ENCODE measurements at places on chromosomes 16 and 17.

DNA sequence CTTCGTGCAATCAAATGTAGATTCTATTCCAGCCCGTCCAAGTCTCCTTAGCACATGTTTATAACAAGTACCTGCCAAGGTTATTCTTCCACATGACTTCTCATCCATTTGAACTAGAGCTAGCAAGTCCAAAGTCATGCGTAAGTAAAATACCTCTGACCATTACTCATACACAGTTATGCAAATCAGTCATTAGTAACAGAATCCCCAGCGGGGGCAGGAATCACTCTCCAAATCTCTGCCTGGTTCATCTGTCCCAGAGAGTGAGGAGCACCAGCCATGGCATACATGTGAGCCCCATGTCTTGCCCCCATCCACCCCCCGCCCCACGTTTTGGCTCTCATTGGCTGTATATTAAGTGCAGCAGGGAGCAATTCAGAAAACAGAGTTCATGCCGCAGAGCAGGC is 27.7 kb downstream of the SRL start:
- DNase-seq = no peak

- no peak for DNase-seq
Observed at GRCh38 chr16:65617421-65617820, 495.6 kb upstream of the CDH11 start.

- DNase-seq = no peak
Observed at GRCh38 chr17:35732806-35733136, 1.3 kb downstream of the RASL10B start.

GRCh38 chr16:1815461-1815860 is 11.2 kb downstream of the HAGH start:
- DNase-seq = no peak

DNA sequence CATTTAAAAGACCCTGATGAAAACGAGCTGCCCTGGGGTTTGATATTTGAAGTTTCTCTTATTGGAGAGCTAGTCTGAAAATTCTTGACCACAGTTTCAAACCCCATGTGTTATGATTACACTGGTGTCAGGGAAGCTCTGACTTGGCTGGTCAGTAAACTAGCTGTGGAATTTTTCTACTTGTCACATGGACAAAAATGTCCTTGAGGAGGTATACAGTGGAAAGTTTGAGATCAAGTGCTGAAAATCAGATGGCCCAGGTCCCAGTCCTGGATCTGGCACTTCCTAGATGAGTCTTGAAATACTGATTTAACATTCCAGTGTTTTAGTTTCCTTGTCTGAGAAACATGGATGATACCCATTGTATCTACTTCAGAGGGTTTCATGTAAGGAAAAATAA is 30.7 kb upstream of the SOX9 start:
- no peak for DNase-seq

DNA sequence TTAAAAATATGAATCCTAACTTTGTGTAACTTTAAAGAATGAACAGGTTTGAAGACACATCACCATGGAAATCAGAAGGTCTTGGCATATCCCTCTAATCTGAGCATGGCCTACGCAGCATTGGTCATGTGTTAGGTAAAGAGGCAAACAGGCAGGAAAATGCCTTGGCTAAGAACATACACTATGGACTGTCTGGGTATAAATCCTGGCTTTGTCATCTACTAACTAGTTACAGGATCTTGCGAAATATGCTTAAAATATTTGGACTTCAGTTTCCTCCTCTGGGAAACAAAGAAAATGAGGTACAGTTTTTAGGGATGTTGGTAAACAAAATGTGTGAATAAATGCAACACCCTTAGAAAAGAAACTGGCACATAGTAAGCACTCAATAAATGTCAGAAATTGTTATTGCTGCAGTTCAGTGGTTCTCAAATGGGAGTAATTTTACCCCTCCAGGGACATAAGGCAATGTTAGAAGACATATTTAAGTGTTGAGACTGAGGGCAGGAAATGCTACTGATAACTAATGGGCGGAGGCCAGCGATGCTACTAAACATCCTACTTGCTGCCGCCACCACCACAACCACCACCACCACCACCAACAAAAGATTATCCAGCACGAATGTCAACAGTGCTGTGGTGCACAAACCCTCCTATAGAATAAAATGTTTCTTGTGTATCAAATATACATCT is 770.8 kb upstream of the SOX9 start:
- DNase-seq = no peak

- DNase-seq = no peak
Observed at GRCh38 chr17:64172510-64172909, 42.6 kb upstream of the ERN1 start.

DNA sequence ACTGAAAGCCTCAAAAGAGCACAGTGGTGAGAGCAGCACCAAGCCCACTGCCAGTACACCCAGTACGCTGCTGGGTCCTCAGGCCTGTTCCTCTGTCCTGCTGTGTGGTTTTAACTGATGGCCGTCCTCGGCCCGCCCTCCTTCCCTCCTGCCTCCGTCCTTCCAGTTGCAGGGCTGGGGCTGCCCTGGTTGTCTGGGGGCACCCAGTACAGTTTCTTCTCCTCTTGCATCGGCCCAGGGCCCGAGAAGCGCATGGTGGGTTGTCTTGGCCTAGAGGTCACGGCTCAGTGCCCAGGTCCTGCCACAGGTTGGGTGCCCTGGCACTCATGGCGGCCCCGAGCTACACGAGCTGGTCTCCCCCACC is 70.8 kb upstream of the KCTD5 start:
- no peak for DNase-seq

- DNase-seq = no peak
Observed at GRCh38 chr17:40342504-40343218, 21.9 kb downstream of the GJD3 start.

- DNase-seq = no peak
Observed at GRCh38 chr17:4898927-4899326, 409 bp upstream of the C17orf107 start.

GRCh38 chr17:46968224-46968834 is 10.7 kb downstream of the RPRML start:
- no peak for DNase-seq

GRCh38 chr17:42673885-42674754 is 2.7 kb downstream of the PLEKHH3 start:
- no peak for DNase-seq

DNA sequence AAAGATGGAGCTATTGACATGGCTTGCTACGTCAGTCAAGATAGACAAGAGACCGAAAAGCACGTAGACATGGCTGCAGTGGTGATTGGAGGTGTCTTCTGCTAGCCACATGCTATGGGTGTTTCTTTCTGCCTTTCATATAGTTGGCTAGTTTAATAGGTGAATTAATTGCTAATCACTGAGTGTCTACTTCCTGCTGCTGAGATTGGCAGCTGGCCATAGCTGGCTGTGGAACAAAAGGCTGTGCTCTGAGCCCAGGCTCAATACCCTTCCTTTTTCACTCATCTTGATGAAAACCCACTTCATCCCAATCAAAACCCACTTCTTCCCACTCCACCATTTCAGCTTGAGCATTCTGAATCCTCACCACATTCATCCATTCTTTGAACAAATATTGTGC is 221.4 kb upstream of the MAF start:
- DNase-seq = no peak

DNA sequence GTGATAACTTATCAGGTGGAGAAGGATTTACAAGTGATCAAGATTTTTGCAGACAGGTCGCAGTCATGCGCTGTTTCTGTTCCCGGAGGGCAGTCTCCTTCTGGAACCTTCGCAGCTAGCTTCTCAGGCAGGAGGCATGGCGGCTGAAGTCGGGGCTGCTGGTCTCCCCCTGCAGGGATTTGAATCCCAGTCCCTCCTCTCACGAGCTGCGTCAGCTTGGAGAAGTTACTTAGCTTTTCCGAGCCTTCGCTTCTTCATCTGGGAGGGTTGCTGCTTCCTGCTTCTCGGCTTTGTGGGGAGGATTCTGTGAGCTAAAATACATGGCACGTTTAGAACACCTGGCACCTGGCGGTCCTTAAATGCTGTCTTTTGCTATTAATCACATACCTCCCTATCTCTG is 287.8 kb upstream of the FOXF1 start:
- no peak for DNase-seq

GRCh38 chr17:81808778-81809555 is 5.0 kb downstream of the GCGR start:
- no peak for DNase-seq

DNA sequence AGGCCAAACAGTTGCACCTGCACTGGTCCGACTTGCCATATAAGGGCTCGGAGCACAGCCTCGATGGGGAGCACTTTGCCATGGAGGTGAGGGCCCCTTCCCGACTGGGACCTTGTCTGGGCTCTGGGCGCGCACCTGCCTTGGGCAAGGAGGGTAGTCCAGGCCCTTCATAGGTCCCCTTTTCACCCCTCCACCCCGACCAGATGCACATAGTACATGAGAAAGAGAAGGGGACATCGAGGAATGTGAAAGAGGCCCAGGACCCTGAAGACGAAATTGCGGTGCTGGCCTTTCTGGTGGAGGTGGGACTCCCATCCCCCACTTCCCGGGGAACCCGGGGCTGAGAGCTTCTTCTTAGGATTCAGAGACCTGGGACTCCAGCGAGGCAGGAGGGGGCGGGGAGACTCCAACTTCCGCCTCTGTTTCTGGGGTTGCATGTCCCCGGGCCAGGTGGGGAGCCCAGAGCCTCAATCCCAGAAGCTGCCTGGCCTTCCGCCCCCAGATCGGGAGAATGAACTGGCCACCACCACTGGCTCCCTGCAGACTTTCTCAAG is 7.8 kb downstream of the CA4 start:
- DNase-seq = no peak

DNA sequence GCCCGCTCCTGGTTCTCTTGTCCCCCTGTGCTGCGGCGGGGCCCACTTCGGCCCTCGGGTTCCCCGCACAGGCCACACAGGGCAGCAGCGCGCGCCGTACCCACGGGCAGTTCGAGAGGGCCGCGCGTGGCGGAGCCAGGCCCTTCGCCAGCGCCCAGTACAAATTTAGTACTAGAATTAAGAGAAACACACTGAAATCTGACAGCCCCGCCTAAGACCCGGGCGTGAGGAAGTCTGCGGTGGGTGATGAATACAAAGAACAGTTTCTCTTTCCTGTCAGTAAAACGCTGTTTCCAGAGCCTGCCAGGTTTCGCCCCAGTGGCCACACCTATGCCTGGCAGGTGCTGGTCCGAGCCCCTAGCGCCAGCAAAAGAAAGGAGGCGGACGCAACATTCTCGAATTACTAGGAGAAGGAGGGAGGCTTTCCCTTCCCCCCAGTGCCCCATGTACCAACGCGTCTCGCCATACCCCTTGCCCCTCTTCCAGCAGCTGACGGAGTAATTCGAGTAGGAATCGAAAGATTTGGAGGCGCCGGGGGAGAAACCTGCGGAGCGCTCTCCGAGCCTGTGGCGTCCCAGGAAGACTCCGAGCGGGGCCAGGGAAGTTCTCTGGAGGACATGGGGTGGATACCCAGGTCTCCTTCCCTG is 591 bp upstream of the SLFN5 start:
- peak; percentile 56 for DNase-seq

- peak; percentile 91 for DNase-seq
Observed at GRCh38 chr16:57810197-57811031, 8.1 kb upstream of the KIFC3 start.

GRCh38 chr16:80700558-80700957 is 103.8 kb downstream of the CDYL2 start:
- no peak for DNase-seq

DNA sequence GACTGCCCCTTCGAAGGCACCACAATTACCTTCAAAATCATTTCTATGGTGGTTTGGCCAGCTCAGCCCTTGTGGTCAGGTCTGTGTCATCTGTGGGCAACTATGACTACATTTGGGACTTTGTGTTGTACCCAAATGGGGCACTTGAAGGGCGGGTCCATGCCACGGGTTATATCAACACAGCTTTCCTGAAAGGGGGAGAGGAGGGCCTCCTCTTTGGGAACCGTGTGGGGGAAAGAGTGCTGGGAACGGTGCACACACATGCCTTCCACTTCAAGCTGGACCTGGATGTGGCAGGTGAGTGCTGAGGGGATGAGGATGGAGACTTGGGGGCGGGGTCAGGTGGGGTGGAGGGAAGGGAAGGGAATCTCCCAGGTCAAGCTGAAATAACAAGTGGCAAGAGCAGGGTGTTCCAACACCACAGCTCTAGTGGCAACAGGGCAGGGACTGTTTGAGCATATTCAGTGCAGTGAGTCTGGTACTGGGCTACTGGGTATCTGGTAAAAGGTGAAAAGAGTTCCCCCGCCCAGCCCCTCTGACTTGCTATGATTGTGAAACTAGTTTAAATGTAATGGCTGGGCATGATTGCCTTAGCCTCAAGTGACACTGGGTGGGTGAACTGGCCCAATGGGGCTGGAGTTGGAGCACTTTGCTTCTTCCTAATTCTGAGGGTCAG is 1.7 kb downstream of the AOC2 start:
- DNase-seq = peak; percentile 50

- DNase-seq = no peak
Observed at GRCh38 chr17:885971-886571, 93.5 kb downstream of the NXN start.

- DNase-seq = peak; percentile 95
Observed at GRCh38 chr16:3857189-3858043, 23.1 kb downstream of the CREBBP start.

GRCh38 chr17:2266045-2266864 is 37.3 kb downstream of the SMG6 start:
- DNase-seq = no peak

- no peak for DNase-seq
Observed at GRCh38 chr17:1471911-1472821, 16.1 kb upstream of the CRK start.

- no peak for DNase-seq
Observed at GRCh38 chr16:48212033-48212432, 32.1 kb upstream of the LONP2 start.
